ENCODE measurements at places on chromosomes 5 and 9.

GRCh38 chr9:209143-209758 is 5.4 kb upstream of the DOCK8 start:
- no peak for DNase-seq

DNA sequence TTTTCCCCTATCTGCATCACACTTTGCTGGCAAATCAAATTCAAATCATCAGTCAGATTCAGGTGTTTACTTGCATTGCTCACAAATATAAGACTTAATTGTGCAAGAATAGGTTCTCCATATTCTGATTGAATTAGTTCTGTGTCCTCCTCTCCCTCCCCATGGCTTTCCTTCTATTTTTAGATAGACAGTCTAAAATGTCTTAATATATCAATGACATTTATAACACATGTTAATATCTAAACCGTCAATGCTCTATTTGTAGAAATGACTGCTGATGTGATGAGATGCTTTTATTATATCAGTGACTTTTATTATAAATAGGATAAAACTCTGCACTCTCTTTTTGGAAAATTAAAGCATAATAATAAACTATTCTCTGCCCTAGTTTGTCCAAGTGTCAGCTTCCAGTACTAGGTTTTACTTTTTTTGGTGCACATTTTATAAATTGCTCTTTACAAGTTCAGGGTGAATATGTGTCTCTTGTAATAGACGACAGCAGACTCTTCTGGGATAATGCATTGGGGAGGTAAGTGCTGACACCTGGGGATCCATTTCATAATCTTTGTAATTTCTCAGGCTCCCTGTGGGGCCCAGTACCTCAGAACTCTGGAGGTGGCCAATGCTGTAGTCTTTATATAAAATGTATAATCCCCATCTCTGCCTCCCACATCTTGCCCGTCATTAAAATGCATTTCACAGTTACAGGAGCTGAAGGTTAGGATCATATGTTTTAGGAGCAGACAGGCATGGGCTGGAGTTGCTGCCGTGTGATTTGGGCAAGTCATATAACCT is 321.5 kb downstream of the BRINP1 start:
- DNase-seq, result no peak

- no peak for DNase-seq
These were observed 6.9 kb upstream of the MEIKIN start for GRCh38 chr5:131952301-131952857.

- no peak for DNase-seq
These were observed 49.4 kb upstream of the GRIN3A start for GRCh38 chr9:101787891-101788290.

DNA sequence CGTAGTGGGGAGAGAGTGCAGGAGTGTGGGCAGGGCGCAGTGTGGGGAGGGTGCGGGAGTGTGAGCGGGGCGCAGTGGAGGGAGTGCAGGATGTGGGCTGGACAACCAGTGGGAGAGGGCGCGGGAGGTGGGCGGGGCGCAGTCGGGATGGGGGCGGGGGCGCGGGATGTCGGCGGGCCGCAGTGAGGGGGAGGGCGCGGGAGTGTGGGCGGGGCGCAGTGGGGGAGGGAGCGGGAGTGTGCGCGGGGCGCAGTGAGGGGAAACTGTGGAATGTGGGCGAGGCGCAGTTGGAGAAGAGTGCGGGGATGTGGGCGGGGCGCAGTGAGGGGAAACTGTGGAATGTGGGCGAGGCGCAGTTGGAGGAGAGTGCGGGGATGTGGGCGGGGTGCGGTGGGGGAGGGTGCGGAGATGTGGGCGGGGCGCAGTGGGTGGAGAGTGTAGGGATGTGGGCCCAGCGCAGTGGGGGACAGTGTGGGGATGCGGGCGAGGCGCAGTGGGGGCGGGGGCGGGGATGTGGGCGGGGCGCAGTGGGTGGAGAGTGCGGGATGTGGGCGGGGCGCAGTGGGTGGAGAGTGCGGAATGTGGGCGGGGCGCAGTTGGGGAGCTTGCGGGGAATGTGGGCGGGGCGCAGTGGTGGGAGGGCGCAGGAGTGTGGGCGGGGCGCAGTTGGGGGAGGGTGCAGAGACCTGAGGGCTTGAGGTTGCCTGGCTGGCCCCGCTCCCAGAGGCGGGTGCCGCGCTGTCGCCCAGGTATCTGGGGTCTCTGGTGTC is at the start of gene NXNL2:
TSS of gene NXNL2 (plus strand) at position 723 of the 770 bp plus-strand sequence. CDS start 257 bp downstream, outside the sequence.
- no peak for DNase-seq

GRCh38 chr9:107033966-107034365 is 171.0 kb downstream of the ZNF462 start:
- no peak for DNase-seq

All from naive B cell (primary cell).